ENCODE measurements at places on chromosomes 4 and X.

DNA sequence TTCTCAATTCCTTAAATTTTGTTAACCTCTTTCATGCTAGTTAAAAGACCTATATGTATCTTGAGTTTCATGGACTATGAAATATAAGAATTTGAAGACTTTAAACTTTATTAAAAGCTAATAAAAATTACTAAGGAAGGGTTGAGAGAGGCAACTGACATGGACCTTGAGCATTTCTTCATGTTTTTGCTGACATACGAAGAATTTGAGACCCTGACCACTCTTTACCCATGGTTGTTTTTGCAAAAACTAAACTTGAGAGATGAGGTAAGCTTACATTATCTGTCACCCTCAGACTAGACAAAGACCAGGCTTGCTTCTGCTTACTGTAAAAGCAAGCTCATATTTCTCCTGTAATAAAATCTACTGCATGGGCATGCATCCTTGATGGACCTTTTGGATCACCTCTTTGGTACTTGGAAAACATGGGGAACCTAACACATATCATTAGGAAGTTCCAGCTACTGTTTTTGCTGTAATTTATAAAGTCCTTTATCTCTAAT is 338.2 kb upstream of the PABPC4L start:
- no peak for DNase-seq

DNA sequence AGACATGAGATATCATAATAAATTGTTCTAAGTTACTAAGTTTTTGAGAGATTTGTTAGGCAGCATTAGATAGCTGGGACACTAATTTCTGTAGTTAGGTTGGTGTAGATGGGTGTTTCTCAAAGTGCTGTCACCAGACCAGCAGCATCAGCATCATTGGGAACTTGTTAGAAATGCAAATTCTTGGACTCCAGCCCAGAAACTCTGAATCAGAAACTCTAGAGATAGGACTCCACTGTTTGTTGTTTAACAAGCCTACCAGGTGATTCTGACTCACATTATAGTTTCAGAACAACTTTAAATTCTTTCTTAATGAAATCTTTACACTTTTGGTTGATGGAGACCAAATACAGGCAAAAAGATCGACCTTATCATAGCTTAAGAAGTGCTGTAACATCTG is 173.7 kb downstream of the PABPC4L start:
- DNase-seq, result no peak

DNA sequence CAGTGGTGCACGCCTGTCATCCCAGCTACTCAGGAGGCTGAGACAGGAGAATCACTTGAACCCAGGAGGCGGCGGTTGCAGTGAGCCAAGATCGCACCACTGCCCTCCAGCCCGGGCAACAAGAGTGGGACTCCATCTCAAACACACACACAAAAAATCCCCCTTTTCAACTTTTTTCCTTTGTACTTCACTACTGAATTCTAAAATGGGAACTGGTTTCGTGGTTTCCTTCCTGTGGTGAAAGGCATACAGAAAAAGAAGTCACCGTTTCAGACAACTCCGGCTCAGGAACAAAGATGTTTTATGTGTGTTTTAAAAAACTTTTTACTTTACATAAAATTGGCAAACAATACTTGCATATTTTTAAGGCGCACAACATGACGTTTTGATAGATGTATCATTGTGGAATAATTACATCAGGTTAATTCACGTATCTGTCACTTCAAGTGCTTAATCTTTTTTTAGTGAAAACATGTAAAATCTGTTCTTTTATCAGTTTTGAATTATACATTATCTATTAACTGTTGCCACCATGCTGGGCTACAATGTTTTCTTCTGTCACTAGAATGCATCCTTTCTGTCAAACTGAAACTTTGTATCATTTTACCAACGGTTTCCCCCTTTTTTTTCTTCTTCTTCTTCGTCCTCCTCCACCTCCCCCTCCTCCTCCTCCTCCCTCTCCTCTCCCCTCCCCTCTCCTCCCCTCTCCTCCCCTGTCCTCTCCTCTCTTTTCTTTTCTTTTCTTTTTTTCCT is 186.0 kb downstream of the CRLF2 start:
- DNase-seq, result no peak

DNA sequence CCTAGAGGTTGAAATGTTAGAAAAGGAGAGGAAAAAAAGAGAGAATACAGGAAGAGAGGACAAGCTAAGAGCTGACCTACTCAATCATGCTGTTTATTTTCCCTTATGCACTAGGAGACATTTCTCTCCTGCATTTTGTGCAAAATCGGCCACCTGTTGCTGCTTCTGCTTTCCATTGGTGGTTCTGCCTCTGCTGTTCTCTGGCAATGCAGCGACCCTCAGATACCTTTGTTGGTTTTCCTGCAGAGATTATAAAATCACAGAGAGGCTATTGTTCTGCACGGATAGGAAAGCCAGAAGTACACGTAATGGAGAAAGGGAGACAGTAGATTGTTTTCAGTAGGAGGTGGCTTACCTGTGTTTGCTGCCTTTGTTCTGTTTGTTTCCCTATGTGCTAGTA is 108.9 kb downstream of the UNC5C start:
- DNase-seq, result no peak

- DNase-seq, result peak; percentile 8
Measured at GRCh38 chr4:123350191-123350544, 46.4 kb upstream of the SPRY1 start.

- DNase-seq, result peak; percentile 53
Measured at GRCh38 chrX:54248309-54248708, 65.3 kb upstream of the FAM120C start.

DNA sequence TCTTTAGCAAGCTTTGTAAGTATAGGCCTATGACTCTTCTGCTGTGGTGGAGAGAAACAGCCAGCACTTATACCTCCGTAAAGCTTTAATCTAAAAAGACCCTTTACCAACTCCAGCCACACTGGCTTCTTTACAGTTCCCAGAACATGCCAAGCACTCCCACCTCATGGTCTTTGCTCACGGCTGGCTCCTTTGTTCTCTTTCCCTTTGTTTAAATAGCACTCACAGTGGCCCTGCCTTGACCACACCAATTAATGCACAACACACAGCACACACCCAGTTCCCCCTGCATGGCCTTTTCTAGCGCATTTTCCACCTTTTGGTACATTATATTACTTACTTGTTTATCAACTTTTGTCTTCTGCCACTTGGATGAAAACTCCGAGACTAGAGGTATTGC is 18.9 kb downstream of the PPID start:
- DNase-seq, result no peak

DNA sequence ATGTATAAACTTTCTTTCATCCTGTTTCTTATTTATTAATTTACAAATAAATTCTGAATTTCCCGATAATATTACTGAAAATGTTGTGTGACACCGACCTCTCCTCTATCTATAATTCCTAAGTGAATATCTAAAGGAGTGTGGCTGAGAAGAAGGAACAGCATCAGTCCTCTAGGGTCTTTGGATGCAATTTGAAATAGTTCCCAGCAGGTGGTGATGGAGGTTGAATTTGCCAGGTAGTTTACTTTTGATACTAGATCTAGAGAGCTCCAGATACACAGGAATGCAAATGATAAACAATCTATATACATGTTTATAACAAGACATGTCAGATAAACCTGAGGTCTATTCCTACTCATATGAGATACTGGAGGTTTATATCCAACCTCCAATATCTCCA is 305.4 kb downstream of the PCDH18 start:
- DNase-seq, result peak; percentile 54

DNA sequence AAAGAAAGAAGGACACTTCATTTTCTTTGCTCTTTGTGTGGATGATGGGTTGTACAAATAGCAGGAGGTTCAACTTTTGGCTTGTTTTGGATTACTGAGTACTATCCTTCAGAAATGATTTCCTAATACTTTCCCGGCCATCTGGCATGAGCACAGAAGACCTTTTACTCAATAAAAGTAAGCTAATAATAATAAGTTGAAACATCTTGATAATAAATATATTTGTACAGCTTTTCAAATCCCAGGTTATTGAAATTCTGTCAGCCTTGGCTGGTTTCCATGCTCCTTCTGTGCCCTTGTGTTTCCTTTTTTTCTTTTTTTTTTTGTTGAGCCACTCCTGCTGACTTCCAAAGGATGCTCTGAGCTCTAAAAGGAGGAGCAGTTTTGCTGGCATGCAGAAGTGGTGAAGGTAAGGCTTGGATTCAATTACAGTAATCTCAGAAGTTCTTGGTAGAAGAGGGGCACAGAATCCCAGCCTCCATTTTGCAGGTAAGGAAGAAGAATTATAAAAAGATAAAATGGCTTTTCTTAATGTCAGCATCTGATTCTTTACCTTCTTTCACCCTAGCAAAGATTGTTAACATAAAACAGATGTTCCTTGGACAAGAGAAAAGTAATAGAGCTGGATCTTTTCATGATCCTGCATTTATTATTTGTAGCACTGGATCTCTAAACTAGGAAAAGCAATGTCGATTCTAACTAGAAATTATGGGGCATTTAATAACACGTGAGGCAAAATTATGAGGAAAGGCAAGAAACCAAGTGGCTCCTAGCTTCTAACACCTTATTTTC is 31.9 kb downstream of the REPS2 start:
- no peak for DNase-seq

- DNase-seq, result no peak
Measured at GRCh38 chr4:89894649-89895550, at the start of gene MMRN1. Gene MMRN1 (plus strand): TSS chr4:89894854. CDS start chr4:89894972, 118 bp downstream.

- peak; percentile 24 for DNase-seq
Measured at GRCh38 chr4:6474053-6474568, 1.7 kb upstream of the PPP2R2C start.

GRCh38 chrX:33156152-33156726 is 55.1 kb downstream of the DMD start:
- DNase-seq, result no peak

DNA sequence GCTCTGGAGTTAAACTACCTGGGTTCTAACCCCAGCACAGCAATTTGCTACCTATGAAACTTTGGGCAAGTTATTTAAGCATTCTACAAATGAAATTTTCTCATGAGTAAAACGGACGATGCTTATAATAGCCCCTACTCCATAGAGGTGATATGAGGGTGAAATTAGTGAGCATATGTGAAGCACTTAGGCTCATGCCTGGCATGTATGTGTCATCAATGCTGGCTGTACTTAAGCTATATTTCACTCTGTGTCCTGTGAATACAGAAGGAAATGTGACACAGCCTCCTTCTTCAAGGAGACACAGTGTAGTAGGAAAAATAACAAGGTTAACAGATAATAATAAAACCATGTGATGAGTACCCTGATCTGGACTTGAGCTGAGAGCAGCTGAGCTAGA is 20.4 kb upstream of the FMR1NB start:
- DNase-seq, result no peak

DNA sequence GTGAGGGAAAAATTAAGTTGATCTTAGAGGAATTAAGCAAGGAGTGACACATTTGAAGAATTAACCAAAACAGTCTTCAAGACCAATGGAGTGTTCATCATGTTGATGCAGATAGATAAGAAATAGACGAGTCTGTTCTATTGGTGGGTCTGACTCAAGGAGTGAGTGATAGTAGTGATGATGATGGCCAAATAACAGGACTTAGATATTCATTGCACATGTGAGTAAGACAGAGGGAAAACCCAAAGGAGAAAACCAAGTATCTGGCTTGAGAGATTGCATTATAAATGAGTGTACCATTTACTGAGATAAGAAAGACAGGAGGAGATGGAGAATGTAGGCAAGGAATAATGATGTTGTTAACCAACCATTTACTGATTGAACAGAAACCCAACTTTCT is 321.3 kb downstream of the ADGRL3 start:
- no peak for DNase-seq

GRCh38 chrX:136574548-136574947 is 42.5 kb downstream of the VGLL1 start:
- peak; percentile 80 for DNase-seq

- no peak for DNase-seq
Measured at GRCh38 chr4:122715221-122715620, 17.3 kb upstream of the BBS12 start.

All from NCI-H82 (cell line).